ENCODE measurements at places on chromosomes 13 and 19.

DNA sequence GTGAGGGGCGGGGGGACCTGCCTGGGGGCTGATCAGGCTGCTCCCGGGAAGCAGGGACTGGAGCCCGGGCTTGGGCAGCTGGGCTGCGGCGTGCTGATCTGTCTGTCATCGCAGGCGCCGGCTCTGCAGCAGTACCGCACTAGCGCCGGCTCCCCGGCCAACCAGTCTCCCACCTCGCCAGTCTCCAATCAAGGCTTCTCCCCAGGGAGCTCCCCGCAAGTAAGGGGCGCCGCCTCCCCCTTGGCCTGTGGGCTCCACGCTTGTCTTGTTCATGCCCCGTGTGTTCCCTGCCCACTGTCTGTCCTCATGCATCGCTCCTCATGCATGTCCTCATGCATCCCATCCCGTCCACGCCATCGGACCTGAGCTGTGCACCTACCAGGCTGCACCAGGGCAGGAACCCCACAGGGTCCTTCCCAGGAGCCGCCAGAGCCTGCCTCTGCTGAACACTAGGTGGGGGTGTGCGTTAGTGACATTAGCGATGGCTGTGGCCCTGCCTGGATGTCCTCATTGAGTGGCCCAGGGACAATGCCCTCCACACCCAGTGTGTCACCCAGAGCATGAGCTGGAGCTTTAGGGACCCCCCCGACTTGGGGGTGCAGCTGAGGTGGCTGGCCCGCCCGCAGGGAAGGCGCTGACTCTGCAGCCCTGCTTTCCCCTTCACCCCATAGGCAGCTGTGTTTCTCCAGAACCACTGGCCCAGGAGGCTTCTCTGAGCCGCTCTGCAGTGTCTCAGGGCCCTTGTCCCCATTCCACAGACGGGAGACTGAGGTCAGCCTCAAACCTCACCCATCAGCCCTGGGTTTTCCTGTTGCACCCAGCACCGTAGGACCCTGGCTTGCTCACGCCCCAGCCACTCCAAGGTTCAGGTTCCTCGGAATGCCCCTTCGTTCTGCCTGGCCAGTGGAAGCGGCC, 19.5 kb downstream of the COMP start:
- DNase-seq = no peak

GRCh38 chr19:55082020-55082851, 6.6 kb downstream of the EPS8L1 start:
- DNase-seq = no peak

- no peak for DNase-seq
These were observed 709.4 kb downstream of the PCDH9 start for GRCh38 chr13:66520511-66521355.

GRCh38 chr19:38270587-38271167, 6.3 kb downstream of the SPINT2 start:
- DNase-seq = no peak

- no peak for DNase-seq
These were observed 4.6 kb upstream of the PLPP2 start for GRCh38 chr19:295687-296370.

- DNase-seq = no peak
These were observed 128.0 kb downstream of the DCT start for GRCh38 chr13:94351292-94351990.

DNA sequence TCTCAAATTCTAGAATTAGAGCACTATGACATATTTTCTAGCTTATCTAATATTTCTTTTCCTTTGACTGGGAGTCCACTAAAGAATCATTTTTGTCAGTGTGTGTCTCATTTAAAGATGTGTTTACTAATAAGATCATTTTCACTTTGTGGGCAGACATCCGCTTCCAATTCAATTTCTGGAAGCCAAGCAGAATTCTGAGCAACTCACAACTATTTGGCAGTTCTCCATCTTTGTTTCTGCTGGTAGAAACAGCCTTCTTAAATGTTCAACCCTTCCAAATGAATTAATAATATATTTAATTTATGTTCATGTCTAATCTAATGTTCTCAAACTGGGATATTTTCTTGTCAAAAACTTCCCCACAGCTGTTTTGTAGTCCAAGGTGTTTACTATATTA, 411.8 kb downstream of the KCTD12 start:
- no peak for DNase-seq

DNA sequence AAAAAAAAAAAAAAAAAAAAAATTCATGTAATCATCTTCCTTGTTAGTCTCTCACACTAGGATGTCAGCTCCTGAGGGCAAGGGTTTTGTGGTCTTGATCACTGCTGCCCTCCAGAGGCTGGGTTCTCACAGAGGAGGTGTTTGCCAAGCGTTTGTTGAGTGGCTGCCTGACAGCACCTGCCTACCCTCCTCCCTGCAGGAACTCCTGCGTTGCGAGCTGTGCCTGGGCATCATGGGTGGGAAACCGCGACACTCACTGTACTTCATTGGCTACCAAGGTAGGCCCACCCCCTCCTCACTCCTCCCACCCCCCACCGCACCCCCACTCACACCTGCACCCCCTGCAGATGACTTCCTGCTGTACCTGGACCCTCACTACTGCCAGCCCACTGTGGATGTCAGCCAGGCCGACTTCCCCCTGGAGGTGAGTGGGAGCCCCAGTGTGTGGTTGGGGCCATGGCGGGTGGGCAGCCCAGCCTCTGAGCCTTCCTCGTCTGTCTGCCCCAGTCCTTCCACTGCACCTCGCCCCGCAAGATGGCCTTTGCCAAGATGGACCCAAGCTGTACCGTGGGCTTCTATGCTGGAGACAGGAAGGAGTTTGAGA, 8.1 kb downstream of the ATG4D start:
- DNase-seq = no peak

- no peak for DNase-seq
These were observed 2.2 kb upstream of the FREM2 start for GRCh38 chr13:38684714-38685113.

DNA sequence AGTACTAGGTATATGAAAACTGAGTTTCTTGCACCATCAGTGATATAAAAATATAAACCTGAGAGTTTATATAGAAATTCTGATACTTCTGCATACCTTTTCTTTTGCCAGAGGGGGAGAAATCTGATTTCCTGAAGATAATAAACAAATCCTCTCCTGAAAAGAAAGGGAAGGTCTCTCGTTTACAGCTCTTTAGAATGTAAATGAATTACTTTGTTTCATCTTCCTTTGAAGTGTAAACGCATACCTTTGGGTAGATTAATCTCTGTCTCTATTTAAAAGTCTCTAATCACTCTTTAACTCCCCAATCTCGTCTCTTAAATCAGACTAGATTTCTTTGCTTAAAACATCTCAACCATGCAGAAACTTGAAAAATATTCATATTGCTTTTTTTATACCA, 1092.9 kb downstream of the SLITRK5 start:
- no peak for DNase-seq

DNA sequence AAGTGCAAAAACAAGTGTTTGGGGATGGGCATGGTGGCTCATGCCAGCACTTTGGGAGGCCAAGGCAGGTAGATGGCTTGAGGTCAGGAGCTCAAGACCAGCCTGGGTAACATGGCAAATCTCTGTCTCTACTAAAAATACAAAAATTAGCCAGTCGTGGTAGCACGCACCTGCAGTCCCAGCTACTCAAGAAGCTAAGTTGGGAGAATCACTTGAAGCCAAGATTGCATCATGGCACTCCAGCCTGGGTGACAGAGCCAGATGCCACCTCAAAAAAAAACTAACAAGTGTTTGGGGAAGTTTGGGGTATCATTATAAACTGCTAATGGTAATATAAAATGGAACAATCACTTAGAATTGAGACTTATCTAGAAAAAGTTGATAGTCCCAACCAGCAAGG, 24.6 kb downstream of the XPO4 start:
- DNase-seq = no peak

DNA sequence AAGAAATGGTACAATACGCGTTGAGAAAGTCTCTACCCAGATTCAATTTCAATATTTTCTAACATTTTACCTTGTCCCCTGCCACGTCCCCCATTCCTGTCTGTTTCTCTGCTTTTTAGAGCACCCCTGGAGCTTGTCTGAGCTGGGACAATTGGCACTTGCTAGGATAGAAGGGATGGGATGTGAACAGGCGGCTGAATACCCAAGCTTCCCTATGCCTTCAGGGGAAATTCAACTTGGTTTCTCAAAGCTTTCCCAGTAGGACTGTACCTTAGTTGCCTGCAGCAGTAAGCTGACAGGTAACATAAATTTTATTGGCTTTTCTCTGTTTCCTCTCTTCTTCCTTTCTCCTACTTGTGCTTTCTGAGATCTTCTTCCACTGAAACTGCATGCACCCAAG, 1663.3 kb downstream of the EFNB2 start:
- DNase-seq = no peak

DNA sequence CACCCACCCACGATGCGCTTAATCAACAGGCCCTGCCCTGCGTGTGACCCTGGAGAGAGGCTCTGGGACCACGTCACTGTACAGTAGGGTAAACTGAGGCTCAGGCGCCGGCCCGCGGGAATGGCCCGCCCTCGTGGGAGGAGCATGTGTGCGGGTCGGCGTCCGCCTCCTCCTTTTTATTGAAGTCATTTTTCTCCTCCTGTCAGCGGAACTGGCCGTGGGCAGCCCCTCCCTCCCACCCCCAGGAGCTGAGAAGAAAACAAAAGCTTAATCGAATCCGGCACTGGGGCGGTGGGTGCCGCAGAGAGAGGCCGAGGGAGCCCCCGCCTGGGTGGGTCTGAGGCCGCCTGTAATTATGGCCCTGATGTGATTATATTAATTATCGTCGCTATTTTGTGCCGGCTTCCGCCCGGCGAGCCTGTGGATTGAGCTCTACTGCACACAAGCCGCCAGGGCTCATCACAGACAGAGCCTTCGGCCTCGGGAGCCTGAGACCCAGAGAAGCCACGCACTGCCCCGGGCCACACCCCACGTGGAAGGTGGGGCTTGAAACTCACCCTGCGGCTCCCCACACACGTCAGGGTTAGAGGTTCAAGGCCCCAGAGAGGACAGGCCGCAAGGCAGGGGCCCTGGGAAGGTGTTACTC, 7.0 kb downstream of the C2CD4C start:
- no peak for DNase-seq

DNA sequence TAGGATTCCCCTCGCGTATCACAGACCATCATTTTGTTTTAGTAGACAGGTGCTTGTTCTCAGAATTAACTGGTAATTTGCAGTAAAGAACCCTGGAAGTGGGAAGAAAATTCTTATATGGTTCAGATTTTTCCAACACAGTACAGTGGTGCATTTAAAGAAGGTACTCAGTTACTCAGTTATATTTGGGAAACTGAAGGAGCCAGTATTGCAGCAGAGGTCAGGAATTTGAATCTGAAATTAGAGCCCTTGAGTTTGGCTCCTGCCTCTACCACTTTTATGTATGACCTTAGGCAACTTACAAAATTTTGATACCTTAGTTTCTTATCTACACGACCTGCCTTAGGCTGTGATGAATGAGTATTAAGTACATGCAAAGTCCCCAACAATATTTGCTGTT, 19.7 kb downstream of the METTL21C start:
- no peak for DNase-seq

DNA sequence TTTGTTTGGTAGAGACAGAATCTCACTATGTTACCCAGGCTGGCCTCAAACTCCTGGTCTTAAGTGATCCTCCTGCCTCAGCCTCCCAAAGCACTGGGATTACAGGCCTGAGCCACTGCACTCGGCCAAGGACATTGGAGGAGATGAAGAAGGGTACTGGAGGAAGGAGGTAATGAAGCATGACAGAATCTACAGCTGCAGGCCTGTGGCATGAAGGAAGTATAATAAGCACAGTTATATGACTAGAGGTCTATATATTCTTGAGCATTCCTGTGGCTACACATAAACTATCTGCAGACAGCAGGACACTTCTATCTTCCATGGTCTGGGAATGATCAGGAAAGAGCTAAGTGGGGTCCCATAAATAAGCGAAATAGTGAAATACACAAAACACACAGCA, 18.2 kb downstream of the ZNF565 start:
- no peak for DNase-seq

DNA sequence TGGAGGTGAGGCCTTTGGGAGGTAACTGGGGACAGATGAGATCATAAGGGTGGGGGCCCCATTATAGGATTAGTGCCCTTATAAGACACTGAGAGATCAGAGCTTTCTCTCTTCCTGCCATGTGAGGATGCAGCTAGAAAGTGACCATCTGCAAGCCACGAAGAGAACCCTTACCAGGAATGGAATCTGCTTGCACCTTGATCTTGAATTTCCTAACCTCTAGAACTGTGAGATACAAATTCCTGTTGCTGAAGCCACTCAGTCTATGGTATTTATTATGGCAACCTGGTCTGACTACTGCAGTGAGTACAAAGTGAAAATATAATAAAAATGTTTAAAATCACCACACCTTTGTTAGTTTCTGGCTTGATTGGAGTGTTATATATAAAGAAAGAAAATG, 388.0 kb downstream of the LMO7 start:
- no peak for DNase-seq

GRCh38 chr13:39250440-39250839, 212.2 kb downstream of the NHLRC3 start:
- DNase-seq = no peak

DNA sequence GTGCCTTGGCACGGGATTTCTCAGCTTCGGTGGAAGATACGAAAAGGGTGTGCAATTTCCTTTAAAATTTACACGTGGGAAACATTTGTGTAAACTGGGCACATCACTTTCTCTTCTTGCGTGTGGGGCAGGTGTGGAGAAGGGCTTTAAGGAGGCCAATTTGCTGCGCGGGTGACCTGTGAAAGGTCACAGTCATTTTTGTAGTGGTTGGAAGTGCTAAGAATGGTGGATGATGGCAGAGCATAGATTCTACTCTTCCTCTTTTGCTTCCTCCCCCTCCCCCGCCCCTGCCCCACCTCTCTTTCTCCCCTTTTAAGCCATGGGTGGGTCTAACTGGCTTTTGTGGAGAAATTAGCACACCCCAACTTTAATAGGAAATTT, 7.2 kb downstream of the SLITRK5 start:
- no peak for DNase-seq

DNA sequence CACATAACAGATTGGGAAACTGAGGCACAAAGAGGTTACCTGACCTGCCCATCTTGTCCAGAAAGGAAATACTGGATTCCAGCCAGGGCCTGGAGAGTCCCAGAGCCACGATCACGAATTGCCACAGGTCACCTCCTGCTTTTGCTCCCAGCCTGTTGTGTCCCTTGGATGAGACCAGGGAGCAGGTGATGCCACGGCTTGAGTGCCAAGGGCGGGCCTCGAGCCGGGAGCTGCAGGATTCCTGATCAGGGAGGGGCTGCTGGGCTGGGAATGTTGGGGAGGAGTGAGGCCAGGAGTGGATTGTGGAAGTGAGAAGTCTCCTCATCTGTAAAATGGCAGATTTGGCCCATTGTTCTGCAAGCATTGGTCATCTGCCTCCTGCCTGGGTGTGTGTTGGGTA, 29.4 kb downstream of the DNM2 start:
- no peak for DNase-seq

DNA sequence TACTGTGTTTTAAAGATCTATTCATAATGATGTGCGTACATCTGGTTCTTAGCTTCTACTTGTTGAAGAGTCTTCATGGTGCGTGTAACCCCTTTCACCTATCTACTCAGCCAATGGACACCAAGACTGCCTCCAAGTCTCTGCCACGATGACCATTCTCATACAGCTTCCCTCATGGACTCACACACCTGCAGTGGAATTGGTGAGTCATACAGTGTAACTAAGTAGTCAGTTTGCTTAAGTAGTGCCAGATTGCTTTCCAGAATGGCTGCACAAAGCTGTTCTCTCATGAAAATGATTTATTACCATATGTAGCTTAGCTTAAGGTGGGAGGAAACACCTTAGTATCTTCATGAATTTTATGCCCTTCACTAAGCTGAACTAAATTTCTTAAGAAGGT, 112.3 kb downstream of the AKAP11 start:
- no peak for DNase-seq

GRCh38 chr13:105572401-105572800, 963.1 kb downstream of the EFNB2 start:
- no peak for DNase-seq

GRCh38 chr13:114021464-114022308, 47.8 kb upstream of the C13orf46 start:
- no peak for DNase-seq
